ENCODE measurements at places on chromosomes 1 and 21.

DNA sequence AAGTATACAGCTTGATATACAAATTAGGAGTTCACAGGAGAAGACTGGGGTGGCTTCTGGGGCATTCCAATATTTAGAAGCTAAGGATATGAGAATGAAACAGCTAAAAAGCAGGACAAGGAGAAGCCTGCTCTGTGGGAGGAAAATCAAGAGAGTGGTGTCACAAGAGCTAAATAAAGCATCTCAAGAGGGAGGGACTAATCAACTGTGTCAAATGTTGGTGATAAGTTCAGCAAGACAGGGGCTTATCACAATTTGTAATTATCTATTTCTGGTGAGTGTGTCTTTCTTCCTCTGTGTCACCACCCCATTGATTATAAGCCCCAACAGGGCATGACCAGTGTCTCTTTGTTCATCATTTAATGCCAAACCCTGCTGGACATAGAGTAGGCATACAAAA, 295.8 kb upstream of the DUSP10 start:
- DNase-seq, result no peak

GRCh38 chr1:77068013-77068412, 151.2 kb downstream of the PIGK start:
- no peak for DNase-seq

GRCh38 chr1:194052514-194053338, 866.3 kb upstream of the B3GALT2 start:
- DNase-seq, result no peak

- no peak for DNase-seq
Measured at GRCh38 chr1:2644591-2645101, 11.8 kb upstream of the MMEL1 start.

DNA sequence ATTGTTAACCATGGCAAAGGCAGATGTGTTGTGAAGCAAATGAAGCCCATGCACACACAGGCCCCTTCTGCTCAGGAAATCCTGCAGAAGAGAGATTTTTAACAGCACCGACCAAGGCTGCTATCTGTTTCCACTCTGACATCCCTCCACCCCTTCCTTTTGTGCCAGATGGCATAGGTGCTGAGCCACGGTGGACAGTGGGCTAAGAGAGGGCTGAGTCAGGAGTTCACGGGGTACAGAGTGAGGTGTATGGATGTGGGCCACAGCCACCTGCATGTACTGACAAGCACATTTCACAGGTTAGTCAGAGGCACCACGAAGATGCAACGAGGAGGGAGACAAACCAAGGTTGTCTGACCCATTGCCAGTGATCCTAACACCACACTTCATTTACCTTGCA, 9.5 kb downstream of the RSPH1 start:
- DNase-seq, result no peak

- DNase-seq, result no peak
Measured at GRCh38 chr1:86356247-86356646, 39.9 kb downstream of the ODF2L start.

DNA sequence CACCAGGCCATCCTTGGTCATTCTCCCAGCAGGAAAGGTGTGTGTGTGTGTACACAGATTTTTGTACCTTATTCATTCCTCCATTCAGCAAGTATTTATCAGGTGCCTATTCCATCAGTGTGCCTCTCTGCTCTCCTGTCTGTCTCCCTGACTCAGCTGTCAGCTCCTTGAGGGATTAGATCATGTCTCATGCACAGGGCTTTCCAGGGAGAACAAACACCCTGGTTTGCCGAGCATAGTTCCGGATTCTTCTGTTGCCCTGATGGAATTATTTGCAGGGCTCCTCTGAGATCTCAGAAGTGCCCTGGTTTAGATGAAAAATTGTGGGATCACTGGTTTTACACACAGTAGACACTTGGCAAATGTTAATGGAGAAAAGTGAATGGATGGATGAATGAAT, 8.1 kb upstream of the SDHB start:
- no peak for DNase-seq

DNA sequence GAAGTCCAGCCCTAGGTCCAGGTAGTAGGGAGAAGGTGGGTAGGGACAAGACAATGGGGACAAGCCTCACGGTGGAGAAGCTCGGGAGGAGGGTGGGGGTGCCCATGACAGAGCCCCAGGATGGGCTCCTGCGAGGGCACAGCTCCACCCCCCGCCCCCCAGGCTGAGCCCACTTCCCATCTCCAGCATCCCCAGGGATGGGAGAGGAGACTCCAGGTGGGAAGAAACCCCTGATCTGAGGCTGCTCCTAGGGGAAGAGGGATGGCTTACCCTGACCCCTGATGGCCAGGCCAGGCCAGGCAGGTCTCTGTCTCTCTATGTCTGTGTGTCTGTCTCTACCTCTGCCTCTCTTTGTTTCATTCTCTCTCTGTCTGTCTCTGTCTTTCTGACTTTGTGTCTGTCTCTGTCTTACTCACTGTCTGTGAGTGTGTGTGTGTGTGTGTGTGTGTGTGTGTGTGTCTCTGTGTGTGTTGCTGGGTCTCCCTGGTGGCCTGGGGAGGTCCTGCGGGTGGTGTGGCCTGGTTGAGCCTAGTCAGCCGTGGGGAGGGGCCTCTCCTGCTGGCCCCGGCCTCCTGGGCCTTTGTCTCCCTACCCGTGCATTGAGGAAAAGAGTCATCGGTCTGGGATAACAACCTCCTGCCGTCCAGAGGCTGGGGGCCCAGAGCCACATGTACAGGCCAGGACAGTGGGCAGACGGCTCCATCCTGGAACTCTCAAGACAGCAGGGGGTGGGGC, 45.7 kb downstream of the WNT9A start:
- no peak for DNase-seq

DNA sequence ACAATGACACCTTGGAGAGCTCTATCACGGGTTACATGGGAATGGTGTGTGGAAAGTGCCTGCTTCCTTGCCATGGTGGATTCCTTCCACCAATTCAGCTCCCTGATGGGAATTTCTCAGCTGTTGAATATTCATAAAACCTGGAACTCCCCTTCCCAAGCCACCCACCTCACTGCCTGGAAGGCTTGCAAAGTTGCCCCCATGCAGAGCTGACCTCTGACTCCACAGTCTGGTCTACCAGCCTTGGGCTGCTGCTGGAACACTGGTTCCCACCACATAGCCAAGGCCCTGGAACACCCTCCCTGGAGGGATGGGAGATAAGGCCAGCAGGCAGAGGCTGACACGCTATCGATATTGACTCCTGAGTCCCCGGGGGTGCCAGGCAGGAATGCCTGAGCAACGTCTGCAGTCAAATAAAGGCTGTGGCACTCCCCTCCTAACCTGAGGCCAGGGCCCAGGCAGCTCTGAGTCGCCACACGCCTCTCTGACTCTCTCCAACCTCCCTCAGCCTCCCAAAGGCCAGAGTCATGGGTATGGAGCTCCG, 8.8 kb downstream of the CCDC24 start:
- no peak for DNase-seq

DNA sequence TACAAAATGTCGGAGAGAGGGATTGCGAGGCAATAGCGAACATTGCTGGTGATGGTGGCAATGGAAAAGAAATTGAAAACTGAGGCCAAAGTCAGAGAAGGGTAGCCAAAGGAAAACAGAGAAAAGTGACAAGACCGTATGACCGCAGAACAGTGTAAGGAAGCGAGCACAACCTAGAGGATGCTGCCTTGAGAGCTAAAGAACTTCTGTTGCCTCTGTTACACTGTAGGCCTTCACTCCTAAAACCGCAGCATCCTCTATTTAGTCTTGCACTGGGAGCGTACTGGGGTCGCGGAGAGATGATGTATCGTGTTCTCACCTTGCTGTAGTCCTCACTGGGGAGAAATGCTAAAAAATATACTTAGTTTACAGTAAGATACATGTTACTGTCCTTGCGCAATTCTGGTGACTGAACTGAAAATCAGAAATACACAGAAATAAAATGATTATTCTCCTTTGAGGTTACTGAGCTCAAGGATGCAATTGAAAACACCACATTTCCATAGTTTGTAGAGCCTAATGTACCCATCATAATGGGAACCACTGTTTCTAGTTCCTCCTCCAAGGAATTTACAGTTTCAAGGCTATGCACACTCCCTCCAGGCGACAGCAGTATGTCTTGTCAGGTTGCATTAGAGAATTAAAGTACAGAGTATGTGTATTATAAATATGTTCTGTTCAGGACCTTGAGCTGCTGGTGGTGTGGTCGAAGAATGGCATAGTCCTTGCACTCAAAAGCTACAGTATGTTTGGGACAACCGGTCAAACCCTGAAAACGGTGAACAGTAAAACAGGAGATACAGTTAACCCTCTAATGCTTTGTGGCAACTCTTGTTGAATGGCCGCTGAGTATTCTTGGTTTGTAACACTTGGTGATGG, 1.3 kb downstream of the NEK7 start:
- no peak for DNase-seq

GRCh38 chr1:68213843-68214242, 18.5 kb downstream of the WLS start:
- no peak for DNase-seq

GRCh38 chr1:14887044-14887566, 266.4 kb upstream of the TMEM51 start:
- DNase-seq, result no peak

- DNase-seq, result no peak
Measured at GRCh38 chr1:206725109-206725963, 40.6 kb downstream of the MAPKAPK2 start.

DNA sequence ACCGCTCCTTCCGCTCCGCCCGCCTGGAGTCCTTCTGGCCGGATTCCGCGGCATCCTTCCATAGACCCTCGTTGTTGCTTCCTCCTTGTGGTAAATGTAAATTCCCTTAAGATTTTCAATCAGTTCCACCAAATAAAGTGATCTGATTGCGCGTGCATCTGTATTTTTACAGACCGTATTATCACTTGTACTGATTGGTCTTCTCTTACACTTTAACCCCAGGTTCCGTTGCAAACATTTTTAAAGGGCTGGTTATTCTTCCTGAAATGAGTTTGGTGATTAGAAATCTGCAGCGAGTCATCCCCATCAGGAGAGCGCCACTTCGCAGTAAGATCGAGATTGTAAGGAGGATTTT, 483 bp downstream of the YBEY start:
- DNase-seq, result no peak

DNA sequence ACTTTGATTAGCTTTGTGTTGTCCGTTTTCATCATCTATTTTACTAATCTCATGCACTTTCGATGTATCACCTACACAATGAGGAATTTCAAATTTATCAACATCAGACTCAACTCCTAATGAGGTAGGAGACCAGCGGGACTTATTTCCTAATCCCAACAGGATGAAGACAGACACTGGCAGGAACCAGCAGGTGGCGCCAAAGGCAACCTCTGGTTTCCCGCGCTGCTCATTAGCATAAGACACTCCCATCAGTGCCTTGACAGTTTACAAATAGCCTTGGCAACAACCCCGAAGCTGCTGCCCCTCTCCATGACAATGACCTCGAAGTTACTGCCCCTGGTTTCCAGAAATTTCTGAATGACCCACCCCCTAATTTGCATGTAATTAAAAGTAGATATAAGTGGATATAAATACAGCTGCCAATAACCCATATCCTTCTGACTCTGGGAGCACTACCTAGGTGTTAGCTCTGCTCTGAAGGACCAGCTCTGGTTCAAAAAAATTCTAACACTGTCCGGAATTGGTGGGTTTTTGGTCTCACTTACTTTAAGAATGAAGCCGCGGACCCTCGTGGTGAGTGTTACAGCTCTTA, 974.8 kb downstream of the ADGRL2 start:
- DNase-seq, result no peak

DNA sequence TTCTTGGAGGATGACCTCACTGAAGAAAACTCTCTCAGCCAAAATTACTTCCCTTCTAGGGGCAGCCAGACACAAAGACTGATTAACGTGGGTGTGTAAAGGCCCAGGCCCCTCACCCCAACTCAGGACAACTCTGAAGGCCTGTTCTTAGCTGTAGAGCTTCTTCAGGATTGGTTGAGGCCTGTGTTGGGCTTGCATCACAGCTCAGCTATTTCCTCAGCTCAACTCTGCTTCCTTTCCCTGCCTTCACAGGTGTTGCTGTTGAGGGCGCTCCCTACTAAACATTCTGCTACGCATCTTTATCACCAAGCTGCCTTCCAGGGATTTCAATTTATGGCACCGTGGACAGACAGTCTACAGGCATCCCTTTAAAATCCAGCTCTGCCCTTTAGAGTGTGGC, 36.8 kb downstream of the MAB21L3 start:
- no peak for DNase-seq

DNA sequence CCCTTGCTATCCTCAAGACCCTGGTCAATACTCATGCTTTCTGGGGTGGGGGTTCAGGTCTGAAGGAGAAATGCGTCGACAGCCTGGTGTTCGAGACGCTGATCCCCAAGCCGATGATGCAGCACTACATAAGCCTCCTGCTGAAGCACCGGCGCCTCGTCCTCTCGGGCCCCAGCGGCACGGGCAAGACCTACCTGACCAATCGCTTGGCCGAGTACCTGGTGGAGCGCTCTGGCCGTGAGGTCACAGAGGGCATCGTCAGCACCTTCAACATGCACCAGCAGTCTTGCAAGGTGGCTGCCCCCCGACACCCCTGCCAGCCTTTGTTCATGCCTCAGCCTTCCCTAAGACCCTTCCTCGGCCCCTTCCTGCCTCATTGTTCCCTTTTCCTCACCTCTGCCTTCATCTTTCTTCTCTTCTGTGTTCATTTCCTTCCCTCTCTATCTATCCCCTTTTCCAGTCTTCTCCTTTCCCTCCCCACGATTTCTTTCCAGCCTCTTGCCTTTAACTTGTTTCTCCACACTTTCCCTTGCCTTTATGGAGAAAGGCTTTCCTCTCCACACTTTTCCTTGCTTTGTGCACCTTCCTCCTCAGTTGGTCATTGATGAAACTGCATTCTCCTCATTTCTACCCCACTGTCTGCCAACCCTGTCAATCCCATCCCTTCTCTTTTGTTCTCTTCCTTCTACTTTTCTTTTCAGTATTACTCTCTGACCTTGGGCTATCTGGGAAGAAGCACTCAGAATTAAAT, 18.3 kb upstream of the IPO9 start:
- no peak for DNase-seq

GRCh38 chr1:31571340-31572295, 4.7 kb upstream of the TINAGL1 start:
- no peak for DNase-seq

GRCh38 chr1:51744506-51745303, 127.8 kb downstream of the OSBPL9 start:
- DNase-seq, result no peak

GRCh38 chr1:41810446-41810845, 108.3 kb downstream of the HIVEP3 start:
- no peak for DNase-seq

DNA sequence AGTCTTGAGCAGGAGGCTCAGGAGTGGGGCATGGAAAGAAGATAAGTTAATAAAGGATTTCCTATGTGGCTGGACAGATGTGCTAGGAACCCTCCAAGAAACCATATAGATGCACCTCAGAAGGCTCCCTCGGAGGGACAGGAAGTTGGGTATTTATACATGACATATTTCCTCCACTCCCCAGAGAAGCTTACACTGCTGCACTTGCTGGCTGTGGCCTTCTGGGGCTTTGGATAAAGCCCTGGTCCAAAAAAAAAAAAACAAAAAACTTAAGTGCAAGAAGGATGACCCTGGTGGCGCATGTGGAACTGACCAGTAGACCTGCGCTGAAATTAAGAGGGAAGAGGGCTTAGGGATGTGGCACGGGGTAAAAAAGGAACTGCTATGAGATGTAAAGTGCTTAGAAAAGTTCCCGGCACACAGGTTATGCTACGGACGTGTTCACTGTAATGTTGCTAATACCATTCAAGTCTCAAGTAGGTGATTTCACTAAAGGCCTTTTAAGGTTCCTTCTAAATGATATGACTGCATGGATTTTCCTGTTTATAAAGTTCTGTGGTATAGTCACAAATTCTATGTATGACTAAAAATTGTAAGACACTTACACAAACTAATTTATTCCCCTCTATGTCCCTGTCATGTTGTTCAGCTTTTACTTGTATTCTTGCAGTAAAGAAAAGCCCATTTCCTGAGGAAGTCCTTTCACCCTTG, 253.6 kb downstream of the HMCN1 start:
- no peak for DNase-seq
